T-helper 17 cell (primary cell): ENCODE measurements at places on chromosomes 1 and 21. TPM values are rescaled to one million over a fixed set of nuclear protein-coding genes. Genes with fewer than 3 reads are reported as not detected.

DNA sequence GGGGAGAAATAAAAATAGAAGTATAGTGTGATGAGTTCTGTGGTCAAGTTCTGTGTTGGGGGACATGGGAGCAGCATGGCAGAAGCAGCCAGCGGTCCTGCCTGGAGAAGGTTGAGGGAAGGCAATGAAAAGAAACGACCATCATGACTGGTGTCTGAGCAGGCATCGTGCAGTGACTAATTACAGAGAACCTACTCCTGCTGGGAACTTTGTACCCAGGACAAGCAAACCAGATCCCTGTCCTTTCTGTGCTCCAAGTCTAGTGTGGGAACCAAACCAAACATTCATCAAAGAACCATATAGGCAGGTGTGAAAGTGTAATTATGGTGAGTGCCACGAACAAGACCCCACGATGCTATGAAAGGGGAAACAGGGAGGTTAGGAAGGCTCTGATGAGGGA is 25.8 kb downstream of the KIAA0040 start:
- no peak for DNase-seq
- no peak overlapping the region for H3K4me3 ChIP-seq
- H3K36me3 ChIP-seq: peaks cover 21% of the 10 kb centered on the region
- H3K4me1 ChIP-seq: peaks cover 44% of the 10 kb centered on the region
- H3K27ac ChIP-seq: peak overlapping the region; percentile 78
- no peaks in the 10 kb centered on the region for H3K27me3 ChIP-seq

DNA sequence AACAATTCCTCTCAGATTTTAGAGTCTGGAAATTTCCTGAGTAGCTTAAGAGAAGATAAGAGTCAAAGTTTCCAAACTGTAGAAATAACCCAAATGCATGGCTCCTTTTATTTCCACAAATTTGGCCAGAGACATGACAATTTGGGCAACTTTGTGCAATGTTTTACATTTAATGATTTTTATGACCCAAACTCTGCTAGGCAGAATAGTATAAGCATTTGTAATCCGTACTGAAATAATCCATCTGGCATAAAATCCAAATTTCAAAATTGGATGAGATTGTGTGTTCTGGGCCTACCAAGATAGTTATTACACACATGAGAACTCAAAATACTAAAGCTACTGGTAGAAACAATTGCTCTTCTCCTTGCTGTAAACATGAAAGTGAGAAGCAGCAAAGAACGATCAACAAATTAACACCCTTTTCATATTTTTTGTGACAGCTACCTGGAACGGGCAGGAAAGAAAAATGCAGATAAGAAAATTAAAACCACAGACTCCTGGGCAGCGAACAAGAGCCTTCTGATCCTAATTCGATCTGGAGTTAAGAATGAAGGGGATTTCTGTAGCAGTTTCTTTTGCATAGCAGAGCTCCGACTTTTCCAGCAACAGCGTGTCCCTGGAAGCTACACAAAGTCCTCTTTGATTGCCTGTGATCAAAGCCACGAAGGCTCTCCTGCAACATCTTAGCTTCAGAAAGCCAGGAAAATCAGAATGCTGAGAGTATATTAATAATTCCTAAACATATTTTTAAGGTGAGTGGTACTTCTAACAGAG is 191.2 kb downstream of the GRIK1 start:
- DNase-seq: no peak
- no peaks in the 10 kb centered on the region for H3K36me3 ChIP-seq
- H3K4me3 ChIP-seq: no peak overlapping the region
- peaks cover 10% of the 10 kb centered on the region for H3K27me3 ChIP-seq

GRCh38 chr1:10515976-10516750 is 41.4 kb downstream of the PEX14 start:
- H3K4me1 ChIP-seq: peaks cover 57% of the 10 kb centered on the region
- peak overlapping the region; percentile 94 for H3K27ac ChIP-seq
- no peaks in the 10 kb centered on the region for H3K27me3 ChIP-seq
- peak overlapping the region; percentile 28 for H3K4me3 ChIP-seq

GRCh38 chr1:106435269-106435668 is 621.2 kb upstream of the PRMT6 start:
- no peaks in the 10 kb centered on the region for H3K27me3 ChIP-seq
- H3K36me3 ChIP-seq: no peaks in the 10 kb centered on the region
- H3K4me3 ChIP-seq: no peak overlapping the region
- H3K4me1 ChIP-seq: no peaks in the 10 kb centered on the region
- DNase-seq: no peak
- H3K27ac ChIP-seq: no peak overlapping the region

- peaks cover 2% of the 10 kb centered on the region for H3K4me1 ChIP-seq
- no peak overlapping the region for H3K27ac ChIP-seq
- H3K27me3 ChIP-seq: no peaks in the 10 kb centered on the region
- H3K36me3 ChIP-seq: peaks cover 1% of the 10 kb centered on the region
- no peak overlapping the region for H3K4me3 ChIP-seq
Observed at GRCh38 chr21:41805643-41806042, 38.8 kb upstream of the RIPK4 start.

DNA sequence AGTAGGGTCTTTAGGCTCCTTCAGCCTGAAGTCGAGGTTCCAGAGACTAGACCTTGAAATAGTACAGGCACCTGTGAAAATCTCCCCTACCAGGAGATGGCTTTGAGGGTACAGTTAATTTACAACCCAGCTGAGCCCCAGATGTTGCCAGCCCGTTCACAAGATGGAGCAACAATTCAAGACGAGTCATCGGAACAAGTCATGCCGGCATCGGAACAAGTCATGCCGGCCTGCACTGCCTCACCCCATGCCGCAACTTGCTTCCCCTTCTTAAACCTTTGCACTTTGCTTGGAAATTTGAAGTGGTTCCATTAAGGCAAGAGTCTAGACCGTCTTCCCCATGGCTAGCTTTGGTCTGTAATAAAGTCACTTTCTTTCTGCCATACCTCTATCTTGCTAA is 16.0 kb downstream of the HHAT start:
- H3K4me1 ChIP-seq: peaks cover 26% of the 10 kb centered on the region
- H3K36me3 ChIP-seq: no peaks in the 10 kb centered on the region
- H3K27me3 ChIP-seq: no peaks in the 10 kb centered on the region
- DNase-seq: no peak
- H3K27ac ChIP-seq: no peak overlapping the region
- H3K4me3 ChIP-seq: no peak overlapping the region

GRCh38 chr1:241800640-241801039 is 47.4 kb upstream of the EXO1 start:
- no peak for DNase-seq
- no peak overlapping the region for H3K4me3 ChIP-seq
- no peaks in the 10 kb centered on the region for H3K4me1 ChIP-seq
- H3K27ac ChIP-seq: no peak overlapping the region
- peaks cover 27% of the 10 kb centered on the region for H3K27me3 ChIP-seq

- H3K27me3 ChIP-seq: no peaks in the 10 kb centered on the region
- H3K36me3 ChIP-seq: no peaks in the 10 kb centered on the region
- H3K4me1 ChIP-seq: peaks cover 13% of the 10 kb centered on the region
- no peak overlapping the region for H3K4me3 ChIP-seq
Observed at GRCh38 chr21:44649521-44650100, 3.4 kb downstream of the KRTAP10-11 start.

- no peaks in the 10 kb centered on the region for H3K4me1 ChIP-seq
- no peak for DNase-seq
- H3K36me3 ChIP-seq: no peaks in the 10 kb centered on the region
- no peak overlapping the region for H3K4me3 ChIP-seq
- peaks cover 28% of the 10 kb centered on the region for H3K27me3 ChIP-seq
- no peak overlapping the region for H3K27ac ChIP-seq
Observed at GRCh38 chr1:74780594-74780993, 47.6 kb downstream of the TYW3 start.

- H3K4me3 ChIP-seq: no peak overlapping the region
- peaks cover 18% of the 10 kb centered on the region for H3K4me1 ChIP-seq
- DNase-seq: no peak
Observed at GRCh38 chr1:151621351-151621750, 9.5 kb downstream of the SNX27 start.

GRCh38 chr1:27238032-27238431 is 3.6 kb downstream of the WDTC1 start:
- no peak for DNase-seq
- H3K4me1 ChIP-seq: peaks cover 28% of the 10 kb centered on the region
- peaks cover 5% of the 10 kb centered on the region for H3K36me3 ChIP-seq
- no peak overlapping the region for H3K4me3 ChIP-seq

Gene KRTAP12-2
- not detected for total RNA-seq

DNA sequence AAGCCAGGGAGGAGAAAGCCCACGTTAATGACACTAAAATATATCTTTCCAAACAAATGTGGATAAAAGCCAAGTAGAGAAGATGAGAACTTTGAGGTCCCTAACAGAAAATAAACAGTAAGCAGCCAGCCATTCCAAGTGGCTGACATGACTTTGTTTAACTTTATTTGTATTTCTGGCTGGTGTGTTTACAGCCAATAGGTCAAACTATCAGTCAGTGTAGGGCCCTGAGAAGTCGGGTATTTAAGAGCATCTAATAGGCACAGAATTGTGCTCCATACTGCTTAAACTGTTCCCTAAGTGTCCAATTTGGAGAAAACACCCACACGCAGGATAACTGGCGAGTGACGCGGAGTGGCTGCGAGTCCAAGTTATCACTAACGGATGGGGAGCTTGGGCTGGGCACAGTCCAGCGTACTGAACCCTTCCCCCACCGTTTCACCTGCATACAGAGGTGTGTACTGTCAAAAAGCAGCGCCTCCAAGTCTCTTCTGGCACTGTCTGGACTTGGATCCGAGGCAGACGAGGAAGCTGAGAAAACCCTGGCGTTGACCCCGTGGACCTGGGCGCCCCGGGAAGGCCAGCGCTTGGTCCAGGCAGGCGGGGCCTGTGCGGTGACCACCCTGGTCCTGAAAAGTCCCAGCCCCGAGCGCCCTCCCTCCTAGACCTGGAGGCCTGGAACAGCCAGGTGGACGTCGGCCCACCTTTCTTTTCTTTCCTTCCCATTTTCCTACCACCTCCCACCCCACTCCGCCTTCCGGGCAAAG is 662 bp upstream of the LGALS8 start:
- peaks cover 5% of the 10 kb centered on the region for H3K36me3 ChIP-seq
- DNase-seq: no peak
- peak overlapping the region; percentile 98 for H3K27ac ChIP-seq
- H3K27me3 ChIP-seq: no peaks in the 10 kb centered on the region
- peak overlapping the region; percentile 98 for H3K4me3 ChIP-seq

Gene TAS1R3
- 0.72 TPM for total RNA-seq

DNA sequence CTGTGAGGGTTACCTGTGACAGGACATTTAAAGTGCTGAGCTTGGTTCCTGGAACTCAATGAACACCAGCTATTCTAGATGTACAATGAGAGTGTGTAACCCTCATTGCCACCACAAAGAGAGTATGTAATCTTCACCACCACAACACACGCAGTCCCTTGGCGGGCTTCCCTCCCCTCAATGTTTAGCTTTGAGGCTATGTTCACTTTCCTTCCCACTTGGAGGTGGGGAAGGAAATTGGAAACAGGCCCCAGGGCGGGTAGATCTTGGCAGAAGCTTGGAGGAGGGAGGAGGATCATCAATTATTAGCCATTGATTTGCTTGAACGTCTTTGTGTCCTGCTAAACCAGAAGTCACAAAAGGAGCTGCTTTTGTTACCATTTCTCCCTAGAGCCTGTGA is 8.3 kb upstream of the COL16A1 start:
- H3K27ac ChIP-seq: no peak overlapping the region
- peaks cover 14% of the 10 kb centered on the region for H3K36me3 ChIP-seq
- H3K27me3 ChIP-seq: peaks cover 60% of the 10 kb centered on the region
- peaks cover 28% of the 10 kb centered on the region for H3K4me1 ChIP-seq
- no peak for DNase-seq
